ENCODE measurements at places on chromosomes 13 and 19. TPM values are rescaled to one million over a fixed set of nuclear protein-coding genes. Genes with fewer than 3 reads are reported as not detected.

Gene DZIP1
- total RNA-seq = 13.0 TPM

Gene ARHGAP45
- 5.6 TPM for total RNA-seq

Gene PSPN
- 0.97 TPM for total RNA-seq

Gene ZNF154
- not detected for total RNA-seq

Gene PVR
- 112 TPM for total RNA-seq

Gene ICAM5
- 0.93 TPM for total RNA-seq

Gene WDR88
- total RNA-seq = not detected

Gene CYP2A6
- total RNA-seq = not detected

Gene CEACAM7
- total RNA-seq = 0.10 TPM

Gene ZNF440
- total RNA-seq = 0.02 TPM

Gene PEAK3
- total RNA-seq = 0.32 TPM

Gene WDR87
- not detected for total RNA-seq

Gene CEACAM3
- not detected for total RNA-seq

Gene IL4I1
- total RNA-seq = 0.53 TPM

Gene TJP3
- total RNA-seq = 0.47 TPM

Data from A549 treated with dexamethasone at 1 μM for 4 hours (cell line).